ENCODE measurements at places on chromosomes 3 and 15. TPM values are rescaled to one million over a fixed set of nuclear protein-coding genes. Genes with fewer than 3 reads are reported as not detected.

CHRNA7 gene
- total RNA-seq: not detected

RAB43 gene
- 28.0 TPM for total RNA-seq

GRM7 gene
- total RNA-seq: not detected

AGTR1 gene
- 3.3 TPM for total RNA-seq

PLA2G4F gene
- not detected for total RNA-seq

CASR gene
- not detected for total RNA-seq

CPA3 gene
- not detected for total RNA-seq

SPTBN5 gene
- total RNA-seq: 0.29 TPM

DNASE1L3 gene
- total RNA-seq: not detected

CFAP161 gene
- total RNA-seq: 0.66 TPM

TGM5 gene
- total RNA-seq: not detected

CNTN6 gene
- total RNA-seq: not detected

THAP10 gene
- 2.5 TPM for total RNA-seq

MINAR1 gene
- total RNA-seq: 0.83 TPM

SLC22A13 gene
- total RNA-seq: 1.2 TPM

LOXL1 gene
- total RNA-seq: 287 TPM

SLC6A20 gene
- total RNA-seq: under 0.01 TPM

MUC13 gene
- total RNA-seq: not detected

RETNLB gene
- not detected for total RNA-seq

GXYLT2 gene
- total RNA-seq: 26.0 TPM

MITF gene
- total RNA-seq: 30.1 TPM

FANCD2OS gene
- not detected for total RNA-seq

DNAH12 gene
- total RNA-seq: under 0.01 TPM

ANKRD63 gene
- not detected for total RNA-seq

NR2E3 gene
- not detected for total RNA-seq

FSD2 gene
- total RNA-seq: not detected

CDAN1 gene
- 10.0 TPM for total RNA-seq

CCR9 gene
- total RNA-seq: not detected

FGF12 gene
- not detected for total RNA-seq

C2CD4A gene
- not detected for total RNA-seq

HMCES gene
- total RNA-seq: 16.4 TPM

CD200R1 gene
- total RNA-seq: not detected

SLC12A8 gene
- 10.9 TPM for total RNA-seq

SUSD5 gene
- total RNA-seq: 2.5 TPM

CISH gene
- total RNA-seq: 0.73 TPM

RPP14 gene
- 8.9 TPM for total RNA-seq

VGLL4 gene
- total RNA-seq: 52.6 TPM

CFAP100 gene
- not detected for total RNA-seq

CCR1 gene
- 7.6 TPM for total RNA-seq

ACTRT3 gene
- 4.8 TPM for total RNA-seq

GOLGA6A gene
- total RNA-seq: not detected

CKMT1A gene
- total RNA-seq: not detected

ZBED2 gene
- total RNA-seq: not detected

TRH gene
- not detected for total RNA-seq

SCN11A gene
- total RNA-seq: under 0.01 TPM

VWA5B2 gene
- not detected for total RNA-seq

SCG5 gene
- total RNA-seq: 15.3 TPM

DAZL gene
- total RNA-seq: not detected

GOLGA8T gene
- not detected for total RNA-seq

HIGD2B gene
- not detected for total RNA-seq

UBA7 gene
- 92.1 TPM for total RNA-seq

TPRG1 gene
- 0.17 TPM for total RNA-seq

TPRA1 gene
- total RNA-seq: 29.5 TPM

SCAANT1 gene
- not detected for total RNA-seq

RAD51 gene
- total RNA-seq: 4.1 TPM

ROPN1 gene
- not detected for total RNA-seq

Measured in smooth muscle cell of trachea (primary cell).